ENCODE measurements at places on chromosomes 7 and 10.

DNA sequence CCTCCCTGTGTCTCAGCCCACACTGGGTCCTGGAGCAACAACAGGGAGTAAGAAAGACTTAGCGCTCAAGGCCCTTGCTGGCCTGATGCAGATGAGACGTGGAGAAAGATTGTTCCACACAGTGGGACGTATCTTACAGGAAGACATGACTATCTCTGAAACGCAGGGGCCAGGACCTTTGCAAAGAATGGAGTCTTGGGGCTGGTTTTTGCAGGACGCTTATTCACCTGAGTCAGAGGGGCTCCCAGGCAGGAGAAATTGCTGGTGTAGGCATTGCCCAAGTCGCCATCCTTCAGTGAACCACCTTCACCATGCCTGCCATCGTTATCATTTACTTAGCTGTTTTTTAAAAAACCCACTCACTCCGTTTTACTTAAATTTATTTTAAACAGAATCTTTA, 11.8 kb upstream of the GDF10 start:
- no peak for DNase-seq

- DNase-seq, result no peak
Observed at GRCh38 chr7:130228840-130229502, 21.3 kb downstream of the SSMEM1 start.

DNA sequence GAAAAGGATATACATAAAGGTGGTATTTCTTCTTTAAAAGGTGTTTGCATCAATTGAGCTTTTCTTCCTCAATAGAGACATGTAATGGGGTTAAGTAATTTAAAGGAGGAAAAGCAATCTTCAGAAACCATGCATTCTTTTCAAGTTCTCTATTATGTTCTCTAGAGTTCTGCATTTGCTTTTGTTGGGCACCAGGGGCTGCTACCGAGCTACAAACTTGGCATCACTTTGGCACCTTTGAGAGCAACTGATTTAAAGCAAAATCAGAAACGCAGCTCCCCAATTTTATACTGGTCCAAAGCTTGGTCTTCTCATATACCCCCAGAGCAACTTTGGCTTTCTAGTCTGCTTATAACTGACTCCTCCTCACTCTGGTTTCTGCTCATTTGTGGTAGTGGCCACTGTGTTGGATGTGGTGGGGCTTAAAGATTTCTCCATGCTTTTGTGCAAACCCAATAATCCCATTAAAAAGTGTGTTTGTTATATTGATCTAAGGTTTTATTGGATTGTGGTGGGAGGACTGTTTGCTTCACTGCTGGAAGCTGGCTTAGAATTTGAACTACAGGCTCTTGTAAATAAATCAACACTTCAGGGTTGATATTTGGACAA, 712.1 kb downstream of the PHTF2 start:
- peak; percentile 5 for DNase-seq

DNA sequence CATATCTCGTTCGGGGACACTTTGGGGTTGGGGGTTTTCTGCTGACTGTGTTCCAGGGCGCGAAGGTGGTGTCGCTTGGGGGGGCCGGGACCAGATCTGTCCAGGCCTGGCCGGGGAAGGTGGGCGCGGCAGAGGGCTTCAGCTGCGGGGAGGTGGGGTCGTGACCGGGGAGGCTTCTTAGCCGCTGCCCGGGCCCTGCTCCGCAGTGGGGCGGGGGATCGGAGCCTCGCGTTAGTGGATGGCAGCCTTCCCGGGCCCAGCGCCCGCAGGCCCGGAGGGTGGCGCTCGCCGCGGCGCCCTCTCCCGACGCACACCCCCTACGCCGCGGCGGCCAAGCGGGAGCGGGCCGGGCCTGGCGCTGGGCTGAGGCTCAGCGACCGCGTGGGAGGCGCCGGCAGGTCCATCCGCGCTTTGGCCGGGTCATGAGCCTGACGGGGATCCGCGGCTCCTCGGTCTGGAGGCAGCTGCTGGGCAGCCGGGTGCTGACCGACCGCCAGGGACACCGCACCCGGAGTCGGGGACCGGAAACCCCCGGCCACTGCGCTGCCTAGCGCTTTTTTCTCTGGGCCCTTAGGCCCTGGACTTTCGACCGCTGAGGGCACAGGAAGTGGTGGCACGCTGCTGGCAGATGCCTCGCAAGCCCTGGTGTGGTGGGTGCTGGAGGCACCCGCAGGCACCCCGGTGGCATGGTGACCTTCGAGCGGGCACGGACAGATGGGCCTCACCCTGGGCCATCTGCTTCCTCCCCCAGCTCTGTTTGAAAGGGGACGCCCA, 1.2 kb downstream of the AGAP3 start:
- peak; percentile 55 for DNase-seq

DNA sequence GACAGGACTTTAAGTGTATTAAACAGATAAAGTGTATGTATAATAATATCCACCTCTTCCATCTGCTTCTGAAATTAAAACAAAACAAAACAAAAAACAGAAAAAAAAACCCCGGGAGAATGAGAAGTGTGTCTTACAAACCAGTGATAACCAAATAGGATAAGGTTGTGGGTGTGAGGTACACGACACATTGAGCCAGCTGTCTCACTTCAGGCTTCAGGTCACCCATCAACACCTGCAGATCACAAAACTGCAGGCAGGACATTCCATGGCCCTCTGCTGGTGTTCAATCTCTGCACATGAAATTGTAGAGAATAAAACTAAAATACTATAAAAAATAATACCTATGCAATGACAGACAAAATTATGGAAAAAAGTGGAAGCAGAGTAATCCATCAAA, 339.9 kb downstream of the SFMBT2 start:
- no peak for DNase-seq

GRCh38 chr10:98323221-98324164, 55.5 kb upstream of the LOXL4 start:
- DNase-seq, result peak; percentile 10

DNA sequence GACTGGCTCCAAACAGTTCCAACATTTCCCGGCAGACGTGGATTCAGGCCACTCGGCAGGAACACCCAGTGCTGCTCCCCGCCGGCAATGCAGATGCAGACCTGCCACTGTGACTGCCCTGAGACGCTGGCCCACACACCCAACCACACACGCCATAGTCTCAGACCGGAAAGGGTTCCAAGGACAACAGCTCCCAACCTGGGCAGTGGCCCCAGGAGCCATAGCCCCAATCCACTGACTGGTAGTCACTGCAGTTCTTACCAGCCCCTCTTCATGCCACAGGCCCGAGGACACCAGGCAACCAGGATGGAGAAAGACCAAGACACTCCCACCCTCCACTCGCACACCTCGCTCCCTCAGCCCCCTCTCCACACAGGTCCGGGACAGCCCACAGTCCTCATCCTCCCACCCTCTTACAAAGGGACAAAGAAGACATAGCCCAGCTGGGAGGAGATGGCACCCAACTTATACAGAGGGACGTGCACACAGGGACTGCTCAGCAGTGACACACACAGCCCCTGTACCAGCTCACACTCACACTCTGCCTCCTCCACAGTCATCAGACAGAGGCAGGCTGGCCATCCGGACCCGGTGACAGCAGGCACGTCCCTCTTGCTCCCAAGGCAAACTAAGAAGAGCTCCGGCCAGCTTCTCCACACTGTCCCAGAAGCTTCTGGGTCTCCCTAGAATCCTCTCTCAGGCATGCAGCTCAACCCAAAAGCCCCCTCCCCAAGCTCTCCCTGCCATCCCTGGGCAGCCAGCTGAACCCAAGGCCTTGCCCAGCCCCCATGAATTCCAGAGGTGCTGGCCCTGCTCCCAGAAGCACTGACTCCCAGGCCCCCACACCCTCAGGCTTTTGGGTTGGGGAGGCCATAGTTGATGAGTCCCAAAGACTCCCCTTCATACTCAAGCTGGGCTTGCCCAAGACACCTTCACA, 24.8 kb downstream of the KCNH2 start:
- no peak for DNase-seq

GRCh38 chr10:113663908-113664307, at the start of gene NRAP:
NRAP (minus strand) TSS chr10:113664041; CDS start chr10:113663882, 159 bp downstream.
- DNase-seq, result no peak

- DNase-seq, result no peak
Observed at GRCh38 chr10:71542478-71542877, 145.8 kb downstream of the CDH23 start.

DNA sequence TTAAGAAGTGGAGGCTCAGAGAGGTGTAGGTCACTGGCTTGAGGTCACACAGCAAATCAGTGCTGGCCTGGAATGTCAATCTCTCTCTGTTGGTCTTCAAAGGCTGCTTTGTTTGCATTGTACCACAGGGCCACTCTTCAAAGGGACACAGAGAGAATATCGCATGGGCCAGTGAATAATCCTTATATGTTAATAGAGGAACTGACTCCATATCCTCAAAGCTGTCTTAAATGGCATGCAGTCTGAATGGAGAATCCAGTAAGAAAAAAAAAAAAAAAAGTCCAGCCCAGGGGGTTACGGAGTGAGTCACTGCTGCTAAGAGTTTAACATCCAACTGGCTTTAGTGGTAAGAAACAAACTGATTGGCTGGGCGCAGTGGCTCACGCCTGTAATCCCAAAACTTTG, 54.1 kb downstream of the NRAP start:
- DNase-seq, result no peak

DNA sequence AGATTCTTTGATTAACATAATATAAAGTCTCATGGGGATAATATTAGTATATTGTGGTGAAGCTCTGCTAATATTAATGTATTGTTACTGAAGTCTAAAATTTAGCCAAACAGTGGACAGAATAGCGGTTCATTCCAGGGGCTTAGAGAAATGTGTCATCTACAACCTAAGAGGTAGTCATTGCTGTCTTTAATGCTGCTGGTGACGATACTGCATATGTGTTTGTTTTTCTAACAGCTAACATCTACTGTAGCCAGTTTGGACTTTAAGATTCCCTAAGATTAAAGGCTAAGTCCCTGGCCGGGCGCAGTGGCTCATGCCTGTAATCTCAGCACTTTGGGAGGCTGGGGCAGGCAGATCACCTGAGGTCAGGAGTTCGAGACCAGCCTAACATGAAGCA, 102.0 kb upstream of the SAMD8 start:
- no peak for DNase-seq

DNA sequence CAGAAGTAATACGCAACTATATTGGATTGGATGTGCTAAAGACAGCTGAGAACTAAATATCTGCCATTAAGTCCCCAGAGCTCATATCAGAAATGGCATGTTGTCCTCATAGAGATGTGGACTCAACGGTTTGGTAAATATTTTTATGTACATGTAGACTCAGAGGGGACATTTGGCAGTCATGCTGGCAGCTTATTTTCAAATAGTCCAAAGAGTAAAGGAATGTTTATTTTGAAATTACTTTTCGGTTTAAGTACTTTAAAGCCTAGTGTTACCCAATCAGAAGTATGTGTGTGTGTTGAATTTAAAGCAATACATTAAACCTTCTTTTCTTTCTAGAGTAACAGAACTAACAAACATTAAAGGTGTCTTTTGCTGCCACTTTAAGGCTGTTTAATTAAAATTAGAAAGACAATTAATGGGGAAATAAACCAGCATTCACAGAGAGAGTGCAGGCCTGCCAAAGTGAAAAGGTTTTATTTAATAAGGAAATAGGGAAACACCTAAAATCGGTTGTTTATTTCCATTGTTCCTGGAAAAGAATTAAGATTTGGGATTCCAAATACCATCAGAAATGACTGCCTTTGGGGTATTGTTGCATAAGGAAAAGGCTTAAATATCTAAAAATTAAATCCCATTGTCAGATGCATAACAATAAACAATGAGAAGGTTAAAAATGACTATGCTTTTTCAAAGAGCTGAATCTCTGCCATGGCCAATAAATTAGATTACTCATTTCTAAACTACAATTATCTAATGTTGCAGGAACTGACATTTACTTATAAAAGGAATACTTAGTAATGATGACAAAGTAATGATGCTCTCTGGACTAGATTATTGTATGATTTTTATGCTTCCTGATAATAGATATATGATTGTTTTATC, 113.4 kb upstream of the AHR start:
- DNase-seq, result no peak

GRCh38 chr10:91976317-91977051, 52.9 kb downstream of the BTAF1 start:
- no peak for DNase-seq

GRCh38 chr10:127552446-127552845, 3.3 kb downstream of the NPS start:
- DNase-seq, result no peak

GRCh38 chr10:73909540-73910115, 1.3 kb upstream of the PLAU start:
- no peak for DNase-seq

- DNase-seq, result no peak
Observed at GRCh38 chr10:94240901-94241300, 121.8 kb downstream of the NOC3L start.

DNA sequence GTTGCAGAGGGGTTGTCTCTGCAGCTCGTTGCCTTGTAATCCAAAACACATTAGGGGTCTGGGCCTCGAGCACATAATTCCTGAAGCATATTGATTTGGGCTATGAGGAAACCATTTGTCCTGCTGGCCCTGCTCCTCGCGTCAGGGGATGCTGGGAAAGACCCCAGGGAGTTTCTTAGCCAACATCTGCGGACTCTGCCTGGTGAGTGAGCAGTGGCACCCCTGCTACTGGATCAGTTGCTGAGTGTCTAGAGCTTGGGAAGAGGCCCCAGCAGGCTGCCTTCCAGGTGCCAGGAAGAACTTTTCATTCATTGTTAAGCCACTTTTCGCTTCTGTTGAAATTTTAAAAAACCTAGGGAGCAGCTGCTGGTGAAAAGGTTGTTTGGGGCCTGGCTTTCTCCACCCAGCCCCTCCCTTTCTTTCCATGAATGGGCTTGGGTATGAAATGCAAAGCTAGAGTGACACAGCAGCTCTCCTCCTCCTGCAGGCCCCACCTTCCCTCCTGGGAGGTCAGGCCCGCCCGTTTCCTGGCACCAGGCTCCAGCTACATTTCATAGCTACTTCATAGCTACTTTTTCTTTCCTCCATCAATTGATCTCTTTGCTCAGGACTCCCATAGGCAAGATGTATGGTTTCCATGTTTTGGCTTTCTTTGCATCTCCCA, 26.8 kb downstream of the TACR2 start:
- DNase-seq, result peak; percentile 23

DNA sequence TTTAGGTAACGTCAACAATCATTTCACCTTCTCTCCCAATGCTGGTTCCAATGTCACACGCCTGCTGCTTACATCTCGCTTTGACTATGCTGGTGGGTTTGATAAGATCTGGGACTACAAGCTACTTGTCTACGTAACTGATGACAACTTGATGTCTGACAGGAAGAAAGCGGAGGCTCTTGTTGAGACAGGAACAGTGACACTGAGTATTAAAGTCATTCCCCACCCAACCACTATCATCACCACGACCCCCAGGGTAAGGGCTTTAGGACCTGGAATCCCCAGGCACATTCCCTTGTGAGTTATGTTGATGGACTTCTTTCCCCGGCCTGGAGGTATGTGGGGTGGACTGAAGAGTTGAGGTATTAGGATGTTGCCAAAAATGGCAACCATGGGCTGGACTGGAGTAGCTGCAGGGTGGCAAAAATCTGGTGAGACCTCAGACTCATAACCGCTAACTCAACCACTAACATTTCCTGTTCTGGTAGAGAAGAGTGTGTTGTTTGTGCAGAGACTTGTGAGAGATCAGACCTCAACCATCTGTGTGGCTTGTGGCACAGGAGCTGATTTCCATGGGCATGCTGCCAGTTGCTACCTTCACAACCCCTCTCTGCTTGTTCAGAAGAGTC, 59.2 kb downstream of the CDHR3 start:
- peak; percentile 73 for DNase-seq

GRCh38 chr10:97520978-97521761, 22.4 kb downstream of the UBTD1 start:
- no peak for DNase-seq

- no peak for DNase-seq
Observed at GRCh38 chr10:59741583-59741982, 11.7 kb downstream of the MRLN start.
